Activated naive CD8-positive, alpha-beta T cell treated with anti-CD3 and anti-CD28 coated beads for 36 hours (primary cell): ENCODE measurements at places on chromosomes 2 and 18. TPM values are rescaled to one million over a fixed set of nuclear protein-coding genes. Genes with fewer than 3 reads are reported as not detected.

GRCh38 chr2:238267341-238267710 lies 21.1 kb downstream of the PER2 start:
- no peak for DNase-seq

- peak; percentile 38 for DNase-seq
Measured at GRCh38 chr18:6729247-6730091, at the start of gene ARHGAP28. TSS of gene ARHGAP28 (plus strand) at chr18:6729716. CDS start at chr18:6729822, 106 bp downstream.

DNA sequence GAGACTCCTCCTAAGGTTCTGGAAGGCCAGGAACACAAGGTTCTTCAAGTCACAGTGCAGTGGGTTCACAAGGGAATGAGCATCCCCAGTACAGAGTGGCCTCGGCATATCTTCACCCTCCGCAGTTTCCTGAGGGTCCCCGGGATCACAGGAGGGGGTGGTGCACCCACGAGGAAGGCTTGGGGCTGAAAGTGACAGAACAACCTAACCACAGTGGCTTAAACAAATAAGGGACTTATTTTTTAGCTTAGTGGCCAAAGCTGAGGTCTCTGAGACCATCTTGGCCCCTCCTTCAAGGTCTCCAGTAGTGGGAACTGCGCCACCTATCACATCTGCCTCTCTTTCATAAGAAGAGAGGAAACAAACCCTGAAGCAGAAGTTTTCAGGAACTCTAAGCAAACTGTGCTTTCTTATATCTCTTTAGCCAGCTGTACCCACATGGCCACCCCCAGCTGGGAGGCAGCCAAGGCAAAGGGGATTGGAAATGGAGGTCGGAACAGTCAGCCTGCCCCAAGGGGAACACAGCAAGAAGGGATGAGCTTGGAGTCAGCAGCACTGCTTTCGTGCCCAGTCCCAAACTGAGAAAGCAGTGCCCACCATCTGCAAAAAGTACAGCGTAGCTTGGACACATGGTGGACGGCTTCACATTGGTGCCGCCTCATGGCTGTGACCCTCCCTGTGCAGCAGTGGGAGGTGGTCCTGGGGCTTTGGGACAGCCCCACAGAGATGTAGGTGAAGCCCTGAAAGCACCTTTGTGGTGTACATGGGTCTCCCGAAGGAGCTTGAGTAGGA lies 260.0 kb upstream of the ID2 start:
- DNase-seq, result no peak

GRCh38 chr2:128299628-128300027 lies 19.0 kb downstream of the HS6ST1 start:
- no peak for DNase-seq

GRCh38 chr2:235439959-235440662 lies 53.7 kb upstream of the AGAP1 start:
- DNase-seq, result no peak

GRCh38 chr2:206920310-206920709 lies 19.0 kb upstream of the CPO start:
- no peak for DNase-seq

DNA sequence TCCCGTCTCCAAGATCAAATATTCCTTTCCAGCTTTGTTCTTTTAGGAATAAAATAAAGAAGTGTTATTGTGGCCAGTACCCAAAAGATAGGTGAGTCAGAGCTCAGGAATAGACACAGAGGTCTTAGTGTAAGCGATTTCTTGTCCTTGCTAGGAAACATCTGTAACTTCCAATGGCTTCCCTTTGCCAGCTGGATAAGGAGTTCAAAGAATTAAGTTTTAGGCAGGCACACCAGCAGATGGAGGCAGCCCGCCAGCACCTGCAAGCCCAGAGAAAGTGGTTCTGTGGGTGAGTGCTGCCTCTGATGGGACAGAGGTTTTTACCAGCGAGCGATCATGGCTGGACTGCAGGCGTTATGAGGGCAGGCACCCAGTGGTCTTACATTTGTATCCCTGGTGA lies 125.4 kb downstream of the MGAT5 start:
- DNase-seq, result no peak

- DNase-seq, result no peak
Measured at GRCh38 chr2:11819235-11819729, 72.8 kb downstream of the LPIN1 start.

- DNase-seq, result no peak
Measured at GRCh38 chr18:62883937-62884735, 168.8 kb downstream of the PHLPP1 start.

DNA sequence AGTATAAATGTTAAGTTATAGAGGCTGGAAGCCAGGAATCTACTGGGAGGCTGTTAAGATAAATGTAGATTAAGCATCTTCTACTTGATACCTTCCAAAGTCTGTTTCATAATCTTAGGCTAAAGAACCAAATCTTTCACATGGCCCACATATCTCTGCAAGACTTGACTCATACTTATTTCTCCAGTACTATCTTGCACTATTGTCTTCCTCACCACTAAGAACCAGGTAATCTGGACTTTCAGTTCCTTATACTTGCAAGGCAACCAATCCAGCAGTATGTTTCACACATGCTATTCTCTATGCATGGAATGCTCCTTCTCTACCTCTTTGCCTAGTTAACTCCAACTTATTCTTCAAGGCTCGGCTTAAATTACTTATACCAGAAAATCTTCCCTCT lies 62.2 kb downstream of the RBMS1 start:
- DNase-seq, result no peak

DNA sequence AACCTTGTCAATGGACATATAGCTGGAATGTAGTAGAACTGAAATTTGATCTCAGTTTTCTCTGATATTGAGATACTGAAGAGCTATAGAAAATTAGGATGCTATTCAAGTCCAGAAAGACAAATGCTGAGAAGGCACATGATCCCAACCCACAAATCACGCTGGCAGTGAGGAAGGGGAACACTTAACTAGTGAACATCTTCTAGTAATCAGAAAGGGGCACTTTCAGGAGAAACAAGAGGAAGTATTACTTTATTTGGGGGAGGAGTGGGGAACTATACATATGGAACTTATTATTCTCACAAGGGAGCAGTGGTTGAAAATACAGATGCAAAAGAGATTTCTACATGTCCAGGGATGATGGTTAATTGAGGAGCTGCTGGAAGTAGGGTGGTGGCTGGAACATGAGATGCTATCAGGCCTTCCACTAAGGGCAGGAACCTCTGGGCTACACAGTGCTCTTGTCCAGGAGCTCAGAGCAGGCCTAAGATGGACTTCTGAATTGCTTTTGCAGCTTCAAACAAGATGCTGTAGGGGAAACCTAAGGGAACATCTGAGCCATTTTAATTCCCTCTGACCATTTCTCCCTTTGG lies 79.3 kb downstream of the TGFA start:
- no peak for DNase-seq

DNA sequence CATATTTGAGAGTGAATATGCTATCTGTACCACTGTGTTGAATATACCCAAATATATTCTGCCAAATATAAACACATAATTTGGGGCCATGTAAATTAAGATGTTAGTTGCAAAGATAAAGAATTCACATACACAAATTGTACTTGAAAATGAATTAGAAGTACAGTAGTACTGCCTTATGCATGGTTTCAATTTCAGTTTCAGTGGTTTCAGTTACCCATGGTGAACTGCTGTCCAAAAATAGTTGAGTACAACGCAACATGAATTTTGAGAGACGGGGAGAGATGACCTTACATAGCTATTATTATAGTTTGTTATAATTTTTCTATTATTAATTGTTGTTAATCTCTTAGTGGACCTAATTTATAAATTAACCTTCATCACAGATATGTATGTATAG lies 1313.0 kb upstream of the FAM98A start:
- no peak for DNase-seq

- no peak for DNase-seq
Measured at GRCh38 chr2:71601136-71602114, 148.1 kb downstream of the DYSF start.

DNA sequence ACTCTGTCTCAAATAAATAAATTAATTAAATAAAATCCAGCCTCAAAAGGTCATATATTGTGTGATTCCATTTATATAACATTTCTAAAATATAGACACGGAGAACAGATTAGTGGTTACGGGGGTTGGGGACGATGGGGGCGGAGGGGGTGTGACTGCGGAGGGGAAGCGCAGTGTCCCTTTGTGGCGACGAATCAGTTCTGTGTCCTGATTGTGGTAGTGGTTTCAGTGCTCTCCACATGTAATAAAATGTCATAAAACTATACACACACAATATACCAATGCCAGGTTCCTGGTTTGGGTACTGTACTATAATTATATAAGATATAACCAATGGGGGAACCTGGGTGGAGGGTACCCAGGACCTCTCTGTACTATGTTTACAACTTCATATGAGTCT lies 186.4 kb downstream of the ANAPC1 start:
- DNase-seq, result no peak

DNA sequence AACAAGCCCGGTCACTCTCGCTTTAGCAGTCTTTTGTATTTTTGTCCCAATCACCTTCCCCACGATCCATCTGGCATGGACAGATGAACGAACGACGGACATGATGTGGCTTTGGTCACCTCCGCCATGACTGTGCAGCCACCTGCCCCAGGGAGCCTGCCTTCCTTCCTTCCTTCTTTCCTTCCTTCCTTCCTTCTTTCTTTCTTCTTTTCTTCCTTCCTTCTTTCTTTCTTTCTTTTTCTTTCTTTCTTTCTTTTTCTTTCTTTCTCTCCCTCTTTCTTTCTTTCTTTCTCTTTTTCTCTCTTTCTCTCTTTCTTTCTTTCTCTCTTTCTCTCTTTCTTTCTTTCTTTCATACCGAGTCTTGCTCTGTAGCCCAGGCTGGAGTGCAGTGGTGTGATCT lies 39.0 kb downstream of the ATP8B1 start:
- DNase-seq, result no peak

- DNase-seq, result no peak
Measured at GRCh38 chr18:27778925-27779324, 398.0 kb downstream of the CDH2 start.

- peak; percentile 61 for DNase-seq
Measured at GRCh38 chr2:29115797-29116781, 874 bp downstream of the CLIP4 start.

DNA sequence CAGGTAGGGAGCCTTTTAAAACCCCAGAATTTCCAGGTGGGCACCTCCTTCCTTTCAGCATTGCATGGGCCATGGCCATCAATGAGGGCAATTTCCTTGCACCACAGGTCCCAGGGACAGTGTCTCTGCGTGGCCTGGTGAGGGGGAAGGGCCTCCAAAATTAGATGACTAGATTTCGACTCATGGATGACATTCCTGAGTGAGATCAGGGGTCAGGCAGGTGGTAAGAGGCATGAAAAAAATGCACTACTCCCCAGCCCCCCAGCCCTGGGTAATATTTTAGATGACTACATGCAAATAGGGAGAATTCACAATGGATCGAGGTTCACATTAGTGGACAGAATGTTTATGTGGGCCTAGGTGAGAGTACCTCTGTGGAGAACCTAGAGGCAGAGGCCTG lies 19.0 kb upstream of the IGFBP5 start:
- no peak for DNase-seq

GRCh38 chr2:8636721-8637636 lies 44.9 kb upstream of the ID2 start:
- DNase-seq, result no peak

- no peak for DNase-seq
Measured at GRCh38 chr2:70975237-70975636, 3.2 kb upstream of the ANKRD53 start.

DNA sequence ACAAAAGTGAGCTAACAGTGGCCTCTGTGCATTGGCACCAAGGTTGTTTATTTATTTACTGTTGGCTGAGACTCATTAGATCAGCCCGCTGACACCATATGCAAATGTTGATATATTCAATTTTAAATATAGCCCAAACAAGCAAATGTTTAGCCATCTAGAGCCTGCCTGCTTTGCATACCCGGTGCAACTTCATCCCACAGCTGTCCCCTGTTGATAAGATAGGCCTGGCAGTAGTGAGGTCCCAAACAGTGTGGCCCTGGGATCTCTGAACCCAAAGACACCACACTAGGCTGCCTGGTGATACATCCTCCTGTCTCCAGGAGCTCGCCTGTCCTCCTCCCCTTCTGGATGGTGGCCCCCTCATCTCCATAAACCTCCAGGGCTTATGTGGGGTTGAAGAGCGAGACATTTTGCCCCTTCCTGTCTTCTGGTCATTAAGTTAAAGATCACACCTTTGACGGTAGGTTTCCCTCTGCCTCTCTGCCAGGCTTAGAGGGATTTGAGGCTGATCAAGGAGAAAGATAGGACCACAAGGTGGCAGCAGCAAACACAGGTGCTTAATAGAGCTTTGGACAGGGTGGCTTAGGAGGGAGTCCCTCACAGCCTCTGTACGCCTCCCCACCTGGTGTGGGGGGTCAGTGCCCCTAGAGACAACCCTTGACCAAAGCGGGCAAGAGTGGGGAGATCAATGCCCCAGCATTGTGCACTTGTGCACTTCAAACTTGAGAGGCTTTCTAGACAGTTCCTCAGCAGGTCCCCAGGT lies 23.7 kb upstream of the MYO5B start:
- no peak for DNase-seq

DNA sequence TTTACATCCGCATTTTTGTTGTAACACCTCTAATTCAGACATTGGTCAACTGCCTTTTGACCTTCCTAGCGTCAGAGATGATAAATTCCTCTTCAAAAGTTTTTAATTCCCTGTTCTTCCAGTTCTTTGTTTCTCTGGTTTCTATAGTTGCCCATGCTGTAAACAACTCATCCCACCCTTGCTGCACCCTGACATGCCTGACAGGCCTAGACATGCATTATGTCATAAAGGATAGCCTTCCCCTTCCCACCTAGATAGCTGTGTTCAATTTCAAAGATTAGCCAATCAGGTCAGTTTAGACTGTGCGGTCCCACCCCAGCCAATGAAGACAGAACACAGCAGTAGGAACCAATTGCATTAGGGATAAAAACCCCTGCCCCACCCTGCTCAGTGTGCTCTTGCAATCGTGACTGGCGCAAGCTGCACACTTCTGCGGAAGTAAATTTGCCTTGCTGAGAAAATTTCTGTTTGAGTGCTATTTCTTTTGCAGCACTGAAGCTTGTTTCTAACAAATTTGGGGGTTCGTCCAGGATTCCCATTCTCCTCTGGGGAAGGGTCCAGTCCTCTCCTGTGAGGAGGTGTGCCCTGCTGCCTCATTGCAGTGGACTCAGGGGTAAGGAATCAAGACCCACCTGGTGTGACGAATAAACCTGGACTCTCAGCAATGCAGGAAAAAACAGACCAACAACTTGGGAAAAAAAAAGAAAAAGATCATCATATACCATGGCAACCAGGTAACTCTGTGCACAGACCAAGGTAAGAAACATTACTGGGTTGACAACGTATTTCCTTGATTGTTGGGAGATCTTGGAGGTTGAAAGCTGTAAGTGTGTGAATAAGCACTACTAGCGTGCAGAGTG lies 9.1 kb upstream of the SAP130 start:
- no peak for DNase-seq

Gene STARD6
- total RNA-seq, result not detected

Gene MAPK4
- not detected for total RNA-seq

Gene CLIP4
- 18.7 TPM for total RNA-seq

Gene KCNIP3
- not detected for total RNA-seq

Gene STAT1
- 383 TPM for total RNA-seq

Gene RALBP1
- total RNA-seq, result 46.9 TPM

Gene MC5R
- total RNA-seq, result not detected

Gene ADD2
- total RNA-seq, result 36.1 TPM

Gene AQP4
- total RNA-seq, result not detected

Gene SLC11A1
- total RNA-seq, result 0.08 TPM

Gene GKN1
- not detected for total RNA-seq

Gene TLX2
- total RNA-seq, result 0.12 TPM
